Chondrocyte (in vitro differentiated cells): ENCODE measurements at places on chromosomes 16 and 17. TPM values are rescaled to one million over a fixed set of nuclear protein-coding genes. Genes with fewer than 3 reads are reported as not detected.

DNA sequence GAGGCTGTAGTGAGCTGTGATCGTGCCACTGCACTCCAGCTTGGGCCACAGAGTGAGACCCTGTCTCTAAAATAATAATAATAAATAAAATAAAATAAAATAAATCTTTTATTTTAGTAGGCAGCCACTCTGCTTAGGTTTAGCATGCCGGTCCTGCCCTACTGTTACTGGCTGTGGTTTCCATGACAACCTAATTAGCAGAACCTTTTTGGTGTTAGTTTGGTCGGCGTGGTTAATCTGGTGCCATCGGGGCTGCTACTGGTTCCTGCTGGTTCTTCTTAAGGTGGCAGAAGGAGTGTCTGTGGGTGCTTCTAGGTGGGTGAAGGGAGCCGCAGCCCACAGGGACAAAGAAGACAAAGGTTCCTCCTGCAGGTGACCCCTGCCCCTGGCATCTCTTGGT, 37.8 kb upstream of the CBX4 start:
- DNase-seq = peak; percentile 35
- peaks cover 10% of the 10 kb centered on the region for H3K27me3 ChIP-seq
- no peak overlapping the region for H3K4me3 ChIP-seq
- peaks cover 4% of the 10 kb centered on the region for H3K36me3 ChIP-seq
- no peak overlapping the region for H3K27ac ChIP-seq
- no peaks in the 10 kb centered on the region for H3K4me1 ChIP-seq

DNA sequence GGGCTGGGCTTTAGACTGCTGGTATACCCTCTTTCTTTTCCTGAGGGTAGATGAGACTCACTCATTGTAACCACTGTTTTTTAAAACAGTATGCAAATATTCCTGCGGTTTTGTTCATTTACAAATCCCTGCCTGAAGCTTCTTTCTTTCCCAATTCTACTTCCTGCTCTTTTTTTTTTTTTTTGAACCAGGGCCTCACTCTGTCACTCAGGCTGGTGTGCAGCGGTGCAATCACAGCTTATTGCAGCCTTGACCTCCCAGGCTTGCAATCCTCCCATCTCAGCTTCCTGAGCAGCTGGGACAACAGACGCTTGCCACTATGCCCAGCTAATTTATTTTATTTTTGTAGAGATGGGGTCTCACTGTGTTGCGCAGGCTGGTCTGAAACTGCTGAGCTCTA, 8.0 kb upstream of the SULT1A1 start:
- no peaks in the 10 kb centered on the region for H3K36me3 ChIP-seq
- no peaks in the 10 kb centered on the region for H3K4me1 ChIP-seq
- H3K27ac ChIP-seq = no peak overlapping the region
- peaks cover 7% of the 10 kb centered on the region for H3K27me3 ChIP-seq

DNA sequence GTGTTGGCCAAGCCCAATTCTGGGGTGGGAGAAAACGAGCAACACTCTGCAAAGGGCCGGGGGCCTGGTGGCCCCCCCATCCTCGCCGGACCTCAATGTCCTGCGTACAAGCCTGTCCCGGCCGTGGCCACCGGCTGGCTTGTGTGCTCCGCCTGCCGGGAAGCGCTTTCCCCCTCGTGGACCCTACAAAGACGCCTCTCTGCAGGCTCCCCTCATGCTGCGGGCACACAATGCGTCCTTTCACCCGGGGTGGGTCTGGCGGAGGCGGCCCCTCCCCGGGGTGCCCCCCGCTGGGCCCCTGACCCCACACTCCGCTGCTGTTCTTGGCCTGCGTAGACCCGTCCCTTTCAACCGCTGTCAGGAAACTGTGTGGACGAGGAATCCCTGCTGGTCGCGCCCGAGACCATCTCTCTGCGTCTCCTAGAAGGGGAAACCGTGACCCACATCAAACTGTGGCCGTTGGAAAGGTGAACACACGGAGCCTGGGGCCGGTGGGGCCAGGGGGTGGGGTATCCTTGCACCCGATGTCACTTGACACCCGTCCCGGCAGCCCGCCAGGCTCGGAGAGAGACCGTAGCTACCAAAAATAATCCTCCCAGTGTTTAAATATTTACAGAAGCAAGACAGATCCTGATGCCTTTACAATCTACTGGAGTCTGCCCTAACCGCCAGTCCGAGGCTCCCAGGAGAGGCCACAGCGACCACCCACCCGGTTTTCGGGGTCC, 43.6 kb downstream of the TBC1D16 start:
- H3K27ac ChIP-seq = peak overlapping the region; percentile 97
- peak overlapping the region; percentile 64 for H3K4me3 ChIP-seq
- no peaks in the 10 kb centered on the region for H3K36me3 ChIP-seq
- peak; percentile 90 for DNase-seq
- peaks cover 60% of the 10 kb centered on the region for H3K4me1 ChIP-seq
- no peaks in the 10 kb centered on the region for H3K27me3 ChIP-seq

DNA sequence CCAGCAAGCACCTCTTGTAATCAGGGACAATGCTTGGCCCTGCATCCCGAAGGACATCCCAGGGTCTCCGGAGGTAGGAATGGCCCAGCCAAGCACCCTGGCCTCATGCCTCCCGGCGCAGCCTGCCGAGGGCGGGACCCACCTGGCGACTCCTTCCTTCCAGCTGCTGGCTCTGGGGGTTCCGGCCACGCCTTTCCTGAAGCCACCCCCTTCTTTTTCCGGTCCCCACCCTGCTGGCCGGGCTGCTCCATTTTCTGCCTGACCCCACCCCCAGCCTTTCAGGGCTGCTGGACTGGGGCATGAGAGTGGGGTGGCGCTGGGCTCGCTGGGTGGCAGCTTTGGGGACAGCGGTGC, 22.5 kb upstream of the CIBAR2 start:
- H3K4me3 ChIP-seq = no peak overlapping the region
- H3K27ac ChIP-seq = no peak overlapping the region
- no peak for DNase-seq

GRCh38 chr17:73232587-73233373, 28.9 kb downstream of the CPSF4L start:
- no peak for DNase-seq
- H3K4me3 ChIP-seq = peak overlapping the region; percentile 92
- H3K4me1 ChIP-seq = peaks cover 50% of the 10 kb centered on the region

DNA sequence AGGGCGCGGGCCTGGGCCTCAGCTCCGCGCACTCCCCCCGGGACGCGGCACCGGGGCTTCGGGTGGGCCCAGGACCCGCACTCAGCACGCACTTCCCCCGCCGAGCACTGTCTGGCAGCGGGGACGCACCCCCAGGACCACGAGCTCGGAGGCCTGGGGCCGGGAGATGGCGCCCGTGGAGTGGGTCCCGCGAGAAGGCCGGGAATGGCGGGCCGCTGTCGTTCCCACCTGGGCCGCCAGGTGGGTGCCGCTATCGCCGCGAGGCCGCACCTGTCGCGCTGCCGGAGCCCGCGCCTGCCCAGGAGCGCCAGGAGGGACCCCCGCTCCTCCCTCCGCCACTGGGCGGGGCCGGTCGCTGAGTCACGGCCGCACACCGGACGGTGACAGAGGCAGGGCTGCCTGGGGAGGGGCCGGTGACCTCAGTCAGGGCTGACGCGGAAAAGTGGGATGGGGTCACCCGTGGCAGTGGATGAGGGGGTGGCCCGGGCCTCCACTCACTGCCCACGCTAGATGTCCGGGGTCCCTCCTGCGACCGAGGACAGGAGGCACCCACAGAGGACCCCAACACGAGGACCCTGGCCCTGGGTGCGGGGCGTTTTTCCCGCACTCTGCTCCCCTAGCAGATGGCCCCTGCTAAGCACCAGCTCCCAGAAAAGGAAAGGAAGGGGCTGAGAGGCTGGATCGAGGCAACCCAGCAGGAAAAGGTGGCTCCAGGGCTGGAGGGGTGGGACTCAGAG, 6.9 kb upstream of the ACTG1 start:
- H3K4me1 ChIP-seq = peaks cover 33% of the 10 kb centered on the region
- no peaks in the 10 kb centered on the region for H3K36me3 ChIP-seq
- no peak overlapping the region for H3K27ac ChIP-seq
- no peak overlapping the region for H3K4me3 ChIP-seq
- no peaks in the 10 kb centered on the region for H3K27me3 ChIP-seq

GRCh38 chr17:75753514-75754377, 11.2 kb downstream of the GALK1 start:
- no peak overlapping the region for H3K27ac ChIP-seq
- no peaks in the 10 kb centered on the region for H3K36me3 ChIP-seq
- H3K4me1 ChIP-seq = peaks cover 14% of the 10 kb centered on the region

- H3K4me1 ChIP-seq = peaks cover 30% of the 10 kb centered on the region
- H3K36me3 ChIP-seq = peaks cover 35% of the 10 kb centered on the region
- H3K27ac ChIP-seq = peak overlapping the region; percentile 96
These were observed 54.4 kb upstream of the ICAM2 start for GRCh38 chr17:64074704-64075426.

GRCh38 chr16:17780181-17780580, 309.4 kb upstream of the XYLT1 start:
- H3K4me1 ChIP-seq = no peaks in the 10 kb centered on the region
- H3K27ac ChIP-seq = no peak overlapping the region
- DNase-seq = no peak
- no peaks in the 10 kb centered on the region for H3K27me3 ChIP-seq
- H3K4me3 ChIP-seq = no peak overlapping the region
- no peaks in the 10 kb centered on the region for H3K36me3 ChIP-seq

DNA sequence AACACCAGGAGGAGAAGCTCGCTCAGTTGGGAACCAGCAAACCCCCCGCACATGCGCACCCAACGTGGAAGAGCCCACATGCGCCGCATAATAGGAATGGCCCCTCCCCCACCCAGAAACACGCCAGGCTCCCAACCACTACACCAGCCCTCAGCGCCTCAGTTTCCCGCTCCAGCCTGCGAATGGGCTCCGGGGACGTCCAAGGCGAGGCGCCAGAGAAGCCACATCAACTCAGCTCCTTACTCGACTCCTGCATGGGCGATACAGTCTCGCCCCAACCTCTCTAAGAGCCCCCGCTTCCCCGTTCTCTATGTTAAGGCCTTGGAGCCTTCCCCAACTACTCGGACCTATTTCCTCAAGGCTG, 504 bp downstream of the SRSF1 start:
- peak overlapping the region; percentile 99 for H3K4me3 ChIP-seq
- peak; percentile 93 for DNase-seq

- DNase-seq = no peak
- H3K27ac ChIP-seq = no peak overlapping the region
- H3K36me3 ChIP-seq = no peaks in the 10 kb centered on the region
- no peak overlapping the region for H3K4me3 ChIP-seq
These were observed 78.7 kb upstream of the GPRC5B start for GRCh38 chr16:19963301-19963700.

- H3K36me3 ChIP-seq = peaks cover 3% of the 10 kb centered on the region
- H3K27ac ChIP-seq = peak overlapping the region; percentile 79
- no peak for DNase-seq
- peak overlapping the region; percentile 79 for H3K4me3 ChIP-seq
These were observed 2.7 kb upstream of the TRAF7 start for GRCh38 chr16:2152695-2153506.

- H3K4me3 ChIP-seq = no peak overlapping the region
- H3K4me1 ChIP-seq = no peaks in the 10 kb centered on the region
- peaks cover 72% of the 10 kb centered on the region for H3K27me3 ChIP-seq
- DNase-seq = no peak
- H3K27ac ChIP-seq = no peak overlapping the region
These were observed 158.8 kb upstream of the LHX1 start for GRCh38 chr17:36778448-36778847.

GRCh38 chr16:53055541-53056391, 975 bp downstream of the CHD9 start:
- H3K4me1 ChIP-seq = peaks cover 48% of the 10 kb centered on the region
- peaks cover 2% of the 10 kb centered on the region for H3K36me3 ChIP-seq
- peak overlapping the region; percentile 86 for H3K4me3 ChIP-seq
- H3K27ac ChIP-seq = peak overlapping the region; percentile 97
- H3K27me3 ChIP-seq = no peaks in the 10 kb centered on the region
- DNase-seq = no peak

DNA sequence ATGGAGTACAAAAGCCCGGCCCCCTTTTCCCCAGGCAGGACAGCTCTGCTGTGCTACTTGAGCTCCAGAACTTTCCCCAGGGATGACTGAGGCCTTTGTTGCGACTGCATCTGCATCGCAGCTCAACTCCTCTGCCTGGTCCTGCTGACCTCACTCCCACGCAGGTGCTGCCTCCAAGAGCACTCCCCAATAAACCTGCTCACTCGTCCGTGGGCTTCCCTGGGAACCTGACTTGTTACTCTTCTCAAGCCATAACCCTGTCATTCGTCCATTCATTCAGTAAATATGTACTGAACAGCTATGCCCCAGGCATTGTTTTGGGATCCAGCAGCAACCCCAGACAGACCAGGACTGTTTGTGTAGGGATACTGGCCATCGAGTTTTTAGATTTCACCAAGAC, 11.6 kb upstream of the RMI2 start:
- H3K36me3 ChIP-seq = no peaks in the 10 kb centered on the region
- H3K27me3 ChIP-seq = no peaks in the 10 kb centered on the region
- peaks cover 23% of the 10 kb centered on the region for H3K4me1 ChIP-seq
- no peak overlapping the region for H3K27ac ChIP-seq
- no peak overlapping the region for H3K4me3 ChIP-seq
- DNase-seq = no peak

DNA sequence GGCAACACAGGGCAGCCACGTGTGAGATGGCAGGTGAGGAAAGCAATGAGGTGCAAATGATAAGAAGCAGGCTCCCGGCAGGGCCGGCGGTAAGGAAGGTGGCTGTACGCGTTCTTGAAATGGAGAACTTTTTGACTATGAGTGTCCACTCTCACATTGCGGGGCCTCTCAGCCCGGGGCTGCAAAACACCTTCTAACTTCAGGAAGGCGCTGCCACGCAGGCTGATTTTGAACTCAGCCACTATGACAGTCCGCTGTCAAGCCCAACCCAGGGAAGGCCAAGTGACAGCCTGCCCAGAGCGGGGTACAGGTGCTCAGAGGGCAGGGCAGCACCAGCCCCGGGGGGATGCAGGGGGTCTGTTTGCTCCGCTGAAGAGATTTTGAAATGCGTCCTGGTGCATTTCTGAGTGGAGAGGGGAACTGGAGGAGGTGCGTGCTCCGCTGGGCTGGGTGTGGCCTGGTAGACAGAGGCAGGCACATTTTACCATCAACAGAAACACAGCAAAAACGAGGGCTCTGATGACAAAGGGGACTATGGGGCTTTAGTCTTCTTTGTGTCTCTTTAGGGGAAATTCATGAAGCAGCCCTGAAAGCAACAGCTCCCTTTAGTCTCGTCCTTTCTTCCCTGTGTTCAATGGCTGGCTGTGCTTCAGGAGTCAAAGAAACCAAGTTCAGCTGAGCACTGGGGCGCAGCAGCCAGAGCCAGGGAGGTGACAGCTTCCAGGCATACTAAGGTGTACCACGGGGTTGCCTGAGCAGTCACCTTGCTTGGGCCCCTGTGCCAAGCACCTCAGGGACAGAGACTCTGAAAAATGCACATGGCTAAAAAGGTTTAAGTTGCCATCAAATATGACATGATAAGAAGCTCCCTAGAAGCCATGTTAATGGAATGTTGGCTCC, 14.6 kb upstream of the SREBF1 start:
- no peaks in the 10 kb centered on the region for H3K27me3 ChIP-seq
- no peak overlapping the region for H3K27ac ChIP-seq
- H3K4me1 ChIP-seq = peaks cover 52% of the 10 kb centered on the region
- peaks cover 15% of the 10 kb centered on the region for H3K36me3 ChIP-seq
- DNase-seq = no peak

The HBQ1 gene
- total RNA-seq = 0.74 TPM in 1 of 3 replicates, not detected in the others

The CRYBA1 gene
- not detected in 3 replicates for total RNA-seq

The KCNH4 gene
- not detected in 3 replicates for total RNA-seq

The SRR gene
- total RNA-seq = 14.7 to 16.5 TPM (median 14.7 TPM) in 3 replicates

The CORO1A gene
- 2.2 to 3.0 TPM (median 2.9 TPM) in 3 replicates for total RNA-seq

The MYH3 gene
- total RNA-seq = 3.0 to 3.5 TPM (median 3.2 TPM) in 3 replicates

The TSPAN10 gene
- 1.7 to 2.2 TPM (median 1.8 TPM) in 3 replicates for total RNA-seq

The GUCY2D gene
- not detected in 3 replicates for total RNA-seq

The PLD2 gene
- total RNA-seq = 30.3 to 35.3 TPM (median 32.1 TPM) in 3 replicates

The CLEC18B gene
- total RNA-seq = 1.6 to 4.5 TPM (median 3.5 TPM) in 3 replicates

The ZSCAN10 gene
- total RNA-seq = not detected in 3 replicates
